NB4 (cell line): ENCODE measurements at places on chromosomes 6 and 20.

- DNase-seq: no peak
Observed at GRCh38 chr6:1986454-1987243, 258.8 kb downstream of the GMDS start.

DNA sequence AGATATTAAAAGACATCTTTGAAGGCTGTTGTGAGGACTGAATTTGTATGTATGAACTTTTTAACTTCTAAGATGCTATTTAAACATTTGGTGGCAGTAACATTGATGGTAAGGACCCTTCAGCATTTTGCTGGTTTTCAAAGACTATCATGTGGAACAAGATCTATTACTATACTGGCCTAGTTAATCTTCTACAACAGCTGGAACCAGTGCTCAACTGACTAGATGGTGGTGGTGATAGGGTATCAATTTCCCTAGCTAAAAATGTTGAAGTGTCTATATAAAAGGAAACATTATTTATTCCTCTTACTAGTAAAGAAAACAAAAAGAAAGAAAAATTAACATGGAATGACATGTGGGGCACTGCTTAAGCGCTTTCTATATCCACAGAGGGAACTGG is 195.7 kb downstream of the TASP1 start:
- DNase-seq: no peak

DNA sequence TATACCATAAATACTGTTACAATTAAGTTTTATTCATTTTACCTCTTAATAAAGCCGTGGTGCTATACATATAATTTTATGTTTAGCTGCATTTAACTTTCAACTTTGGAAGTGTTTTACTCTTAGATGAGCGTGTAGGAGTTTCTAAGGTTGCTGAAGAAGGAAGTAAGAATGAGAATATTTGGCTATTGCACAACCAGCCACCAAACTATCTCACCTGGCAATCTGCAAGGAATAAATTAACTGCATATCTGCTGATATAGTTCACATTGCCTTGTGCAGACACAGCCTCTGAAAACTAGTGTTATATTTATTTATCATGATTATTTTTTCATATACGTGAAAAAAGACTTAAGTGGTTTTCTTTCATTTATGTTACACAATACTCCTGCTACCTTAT is 230.4 kb downstream of the PLCB1 start:
- peak; percentile 15 for DNase-seq

DNA sequence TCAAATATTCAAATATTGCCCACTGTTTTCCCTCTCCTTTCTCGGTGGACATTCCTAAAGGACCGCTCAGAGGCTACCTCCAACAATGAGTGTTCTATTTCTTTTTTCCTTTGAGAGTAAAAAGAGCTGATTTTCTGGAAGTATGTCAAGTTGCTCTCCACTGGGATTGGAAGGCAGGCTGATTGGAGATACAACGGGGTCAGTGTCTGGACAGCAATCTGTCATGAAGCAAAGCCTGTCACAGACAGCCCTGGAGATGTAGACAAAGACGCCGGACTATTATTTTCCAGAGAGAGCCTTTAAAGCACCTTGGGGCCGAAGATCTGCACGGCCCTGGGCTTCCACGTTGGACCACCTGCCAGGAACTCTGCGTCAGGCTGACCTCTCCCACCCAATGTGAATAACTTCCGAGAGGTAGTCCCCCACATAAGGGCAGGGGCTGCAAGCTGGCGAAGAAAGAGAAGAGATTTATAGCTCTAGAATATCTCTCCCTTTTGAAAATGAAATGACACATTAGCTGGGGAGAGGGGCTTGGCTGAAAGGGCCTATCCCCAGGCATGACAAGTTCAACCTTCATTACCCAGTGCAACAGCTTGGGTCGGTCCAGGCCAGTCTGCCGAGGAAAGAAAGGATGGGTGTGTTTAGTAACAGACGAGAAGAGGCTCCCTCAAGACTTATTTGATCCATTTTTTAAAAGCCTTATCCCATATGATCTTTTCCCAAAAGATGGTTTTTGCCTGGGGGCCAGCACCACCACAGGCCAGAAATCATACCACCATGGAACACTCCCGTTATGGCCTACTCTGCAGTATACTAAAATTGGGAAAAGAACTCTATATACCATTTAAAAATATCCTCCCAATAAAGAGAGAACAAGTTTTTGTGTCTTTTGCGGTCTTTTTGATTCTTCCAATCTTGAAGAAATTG is 131.1 kb downstream of the OLIG3 start:
- DNase-seq: no peak
